ENCODE measurements at places on chromosomes 16 and 17.

GRCh38 chr16:79560318-79560717, 40.2 kb downstream of the MAF start:
- no peak for DNase-seq

- DNase-seq: no peak
These were observed 757 bp downstream of the ORMDL3 start for GRCh38 chr17:39926588-39927100.

DNA sequence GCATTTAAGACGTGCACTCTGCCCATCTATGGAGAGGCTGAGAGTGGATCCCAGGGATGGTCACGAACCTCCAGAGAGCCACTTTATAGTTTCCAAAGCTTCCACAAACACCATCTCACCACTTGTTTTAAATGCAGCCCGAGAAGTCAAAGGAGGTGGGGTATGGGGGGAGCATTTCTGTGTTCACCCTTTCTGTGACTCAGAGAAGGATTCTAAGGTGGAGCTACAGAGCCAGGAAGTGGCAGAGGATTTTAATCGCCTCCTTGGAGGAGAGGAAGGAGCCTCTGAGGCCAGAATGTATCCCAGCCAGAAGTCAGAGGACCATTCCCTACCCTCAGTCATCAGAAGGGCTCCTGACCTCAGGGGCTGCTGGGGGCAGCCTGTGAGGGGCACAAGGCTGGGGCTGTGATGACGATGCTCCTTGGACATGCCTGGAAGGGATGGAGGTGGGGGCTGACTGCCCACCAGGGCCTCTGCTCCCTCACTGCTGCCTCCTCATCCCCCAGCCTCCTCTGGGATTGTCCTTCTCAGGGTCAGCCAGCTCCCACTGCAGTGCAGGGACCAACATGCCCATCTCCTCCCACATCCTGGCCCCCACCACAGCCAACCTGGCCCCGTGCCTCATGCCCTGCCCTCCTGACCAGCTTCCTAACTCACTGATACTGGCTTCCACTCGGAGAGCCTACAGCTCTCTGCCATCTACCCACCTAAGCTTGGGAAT, 2.8 kb downstream of the XYLT2 start:
- DNase-seq: no peak

DNA sequence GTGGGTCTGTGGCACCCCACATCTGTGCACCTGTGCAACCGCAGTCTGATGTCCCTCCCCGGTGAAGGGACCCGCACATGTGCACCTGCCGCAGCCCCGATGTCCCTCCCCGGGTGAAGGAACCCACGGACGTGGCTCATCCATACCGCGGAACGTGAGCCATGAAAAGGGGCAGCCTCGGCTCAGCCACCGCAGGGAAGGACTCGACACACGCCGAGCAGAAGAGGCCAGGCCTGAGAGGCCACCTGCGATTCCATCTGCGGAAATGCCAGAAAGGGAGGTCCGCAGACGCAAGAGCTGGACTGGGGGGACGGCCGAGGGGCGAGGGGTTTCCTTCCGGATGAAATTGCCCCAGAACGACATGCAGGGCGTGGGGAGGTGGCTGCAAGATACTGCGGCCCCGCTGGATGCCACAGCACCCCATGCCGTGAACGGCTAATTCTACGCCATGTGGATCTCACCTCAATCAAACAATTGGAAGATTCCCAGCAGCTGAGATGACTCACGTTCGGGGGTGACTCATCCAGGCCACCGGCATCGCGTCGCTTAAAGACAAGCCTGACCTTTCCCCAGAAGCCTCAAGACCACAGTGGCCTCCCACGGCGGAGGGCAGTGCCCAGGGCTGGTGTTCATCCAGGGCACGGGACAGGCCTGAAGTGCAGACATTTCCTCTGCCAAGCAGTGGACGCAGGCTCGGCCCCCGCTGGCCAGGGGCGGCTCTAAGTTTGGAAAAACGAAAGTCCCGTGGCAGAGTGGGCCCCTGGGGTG, 21.0 kb downstream of the SOX8 start:
- no peak for DNase-seq

GRCh38 chr17:76079956-76080767, 1.2 kb downstream of the ZACN start:
- no peak for DNase-seq

DNA sequence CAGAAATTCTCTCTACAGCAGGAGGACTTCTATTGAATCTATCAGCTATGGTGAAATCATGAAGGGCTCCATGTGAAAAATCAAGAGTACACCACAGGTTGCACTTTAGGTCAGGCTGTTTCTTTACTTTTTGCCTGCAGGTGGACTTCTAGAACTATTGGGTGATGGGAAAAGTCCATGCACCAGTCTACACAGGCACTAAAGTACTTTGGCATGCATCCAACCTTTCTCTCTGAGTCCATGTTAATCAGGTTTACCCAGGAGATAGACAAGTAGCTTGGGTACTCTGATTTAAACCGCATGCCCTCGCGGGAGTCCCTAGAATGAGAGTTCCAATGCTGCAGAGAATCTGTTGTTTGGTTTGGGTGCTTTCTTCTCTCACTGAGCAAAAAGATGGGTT, 9.1 kb upstream of the ANKFN1 start:
- no peak for DNase-seq

- no peak for DNase-seq
These were observed 24.0 kb downstream of the RNF213 start for GRCh38 chr17:80284631-80285030.

- no peak for DNase-seq
These were observed 26.7 kb downstream of the TRIM25 start for GRCh38 chr17:56887105-56887504.

DNA sequence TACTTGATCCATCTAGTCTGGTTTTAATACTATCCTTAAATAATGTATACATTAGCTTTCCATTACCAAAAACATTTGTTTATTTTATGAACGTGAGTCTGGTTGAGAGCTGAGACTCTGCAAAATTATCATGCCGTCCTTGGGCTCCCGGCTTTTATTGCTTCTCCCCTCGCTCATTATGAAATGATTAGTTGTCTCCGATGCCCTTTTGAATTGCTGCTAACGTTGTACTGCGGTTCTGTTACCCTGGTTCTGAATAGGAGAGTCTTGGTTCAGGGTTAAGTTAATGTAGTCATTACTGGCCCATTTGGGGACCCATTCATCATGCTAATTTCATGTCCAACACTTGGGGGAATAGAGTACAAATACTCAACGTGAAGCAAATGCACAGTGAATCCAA, 12.8 kb downstream of the XYLT1 start:
- no peak for DNase-seq

- no peak for DNase-seq
These were observed 611 bp downstream of the SMARCE1 start for GRCh38 chr17:40646791-40647623.

DNA sequence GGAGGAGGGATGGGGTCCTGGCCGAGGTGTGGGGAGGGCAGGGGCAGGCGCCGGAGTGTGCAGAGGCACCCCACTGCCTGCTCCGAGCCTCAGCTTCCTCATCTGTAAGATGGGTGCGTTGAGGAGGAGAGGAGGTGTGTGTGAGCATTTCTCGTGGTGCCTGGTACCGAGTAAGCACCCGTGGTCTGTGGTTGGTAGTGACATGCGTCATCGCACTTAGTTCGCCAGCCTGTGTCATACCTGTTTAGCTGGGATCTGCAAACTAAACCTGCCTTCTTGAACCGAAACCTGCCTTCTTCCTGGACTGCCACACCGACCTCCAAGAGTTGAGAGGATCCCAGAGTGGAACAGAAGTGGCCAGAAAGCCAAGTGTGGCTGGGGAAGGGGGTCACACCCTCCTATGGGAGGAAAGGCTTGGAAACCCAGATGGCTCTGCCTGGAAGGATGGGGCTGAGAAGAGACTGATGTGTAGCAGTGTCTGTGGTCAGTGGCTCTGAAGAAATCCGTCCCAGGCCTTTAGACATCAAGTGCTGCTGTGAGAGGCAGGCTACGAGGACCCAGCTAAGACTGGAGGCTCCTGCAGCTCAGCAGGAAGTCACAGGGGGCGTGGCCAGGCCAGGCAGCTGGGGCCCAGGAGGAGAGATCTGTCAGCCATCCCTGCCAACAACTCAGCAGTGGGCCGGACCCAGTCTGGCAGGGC, 162.6 kb upstream of the PLCG2 start:
- DNase-seq: peak; percentile 65

DNA sequence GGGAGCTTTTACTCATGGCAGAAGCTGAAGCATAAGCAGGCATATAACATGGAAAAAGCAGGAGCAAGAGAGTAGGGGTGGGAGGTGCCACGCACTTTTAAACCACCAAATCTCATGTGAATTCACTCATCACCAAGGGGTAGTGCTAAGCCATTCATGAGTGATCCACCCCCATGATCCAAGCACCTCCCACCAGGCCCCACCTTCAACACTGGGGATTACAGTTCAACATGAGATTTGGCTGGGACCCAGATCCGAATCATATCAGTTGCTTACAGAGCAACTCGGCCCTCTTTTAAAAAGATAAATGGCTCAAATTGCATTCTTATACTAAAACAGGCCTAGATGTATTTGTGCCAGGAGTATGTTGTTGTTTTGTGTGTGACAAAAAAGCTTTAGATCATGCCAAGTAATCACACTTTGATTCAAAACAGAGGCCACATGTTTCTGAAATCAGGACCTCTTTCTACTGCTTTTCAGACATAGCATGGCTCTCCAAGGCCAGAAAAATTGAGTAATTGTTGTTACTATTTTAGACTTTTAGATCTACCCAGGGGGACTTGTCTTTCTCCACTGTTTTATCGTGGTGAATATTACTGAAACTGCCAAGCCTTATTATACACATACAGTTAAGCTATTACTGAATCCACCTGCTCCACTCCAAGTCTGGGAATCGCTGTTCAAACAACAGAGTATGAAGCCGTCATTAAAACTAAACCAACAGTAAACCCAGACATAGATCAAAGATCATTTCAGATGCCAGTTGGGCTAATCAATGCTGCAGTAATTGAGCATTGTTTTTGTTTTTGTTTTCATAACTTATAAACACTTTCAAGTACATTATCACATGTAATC, 163.3 kb downstream of the KCNJ2 start:
- DNase-seq: no peak

DNA sequence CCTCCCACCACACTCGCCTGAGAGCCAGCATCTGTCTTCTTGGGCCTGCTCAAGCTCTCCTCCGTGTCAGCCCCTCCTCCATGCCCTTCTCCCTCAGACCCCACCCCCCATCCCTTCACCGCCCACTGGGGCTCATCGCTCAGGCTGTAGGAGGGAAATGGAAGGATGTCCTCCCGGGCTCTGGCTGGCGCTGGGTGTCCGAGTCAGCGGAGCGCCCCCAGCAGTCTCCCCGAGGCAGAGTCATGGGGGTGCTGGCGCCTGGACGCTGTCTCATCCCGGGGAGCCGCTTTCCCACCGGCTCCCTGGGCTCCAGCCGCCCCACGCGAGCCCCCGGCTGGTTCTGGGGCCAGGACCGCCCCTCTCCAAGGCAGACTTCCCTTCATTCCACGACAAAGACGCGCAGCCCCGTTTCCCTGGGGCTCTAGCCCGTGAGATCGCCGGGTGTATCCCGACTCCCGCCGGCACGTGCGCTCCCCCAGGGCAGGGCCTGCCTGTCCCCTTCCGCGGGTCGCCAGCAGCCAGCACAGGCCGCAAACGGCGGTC, 428 bp upstream of the ANTKMT start:
- no peak for DNase-seq

DNA sequence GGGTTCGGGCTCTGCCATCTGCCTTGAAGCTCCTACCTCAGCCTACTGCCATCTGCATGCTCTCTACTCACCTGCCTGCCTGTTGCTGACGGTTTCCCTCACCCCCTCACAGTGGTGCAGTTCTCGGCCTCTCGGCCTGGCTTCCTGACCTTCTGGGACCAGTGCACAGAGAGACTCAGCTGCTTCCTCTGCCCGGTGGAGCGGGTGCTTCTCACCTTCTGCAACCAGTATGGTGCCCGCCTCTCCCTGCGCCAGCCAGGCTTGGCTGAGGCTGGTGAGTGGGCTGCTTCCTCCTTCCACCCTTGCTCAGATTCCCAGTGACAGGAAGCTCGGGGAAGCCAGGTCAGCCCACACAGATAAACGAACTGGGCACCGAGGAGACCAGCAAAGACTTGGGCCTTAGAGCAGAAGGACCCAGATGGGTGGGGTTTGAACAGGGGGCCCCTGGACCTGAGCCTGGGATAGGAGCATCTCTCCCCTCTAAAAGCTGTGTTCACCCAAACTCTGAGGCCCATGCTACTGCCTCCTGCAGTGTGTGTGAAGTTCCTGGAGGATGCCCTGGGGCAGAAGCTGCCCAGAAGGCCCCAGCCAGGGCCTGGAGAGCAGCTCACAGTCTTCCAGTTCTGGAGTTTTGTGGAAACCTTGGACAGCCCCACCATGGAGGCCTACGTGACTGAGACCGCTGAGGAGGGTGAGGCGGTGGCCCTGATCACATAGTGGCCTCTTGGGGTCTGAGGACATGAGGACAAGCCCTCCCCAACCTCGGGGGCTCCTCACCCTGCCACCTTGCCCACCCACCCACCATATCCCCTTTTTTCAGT, 16.4 kb downstream of the RIPOR1 start:
- no peak for DNase-seq

DNA sequence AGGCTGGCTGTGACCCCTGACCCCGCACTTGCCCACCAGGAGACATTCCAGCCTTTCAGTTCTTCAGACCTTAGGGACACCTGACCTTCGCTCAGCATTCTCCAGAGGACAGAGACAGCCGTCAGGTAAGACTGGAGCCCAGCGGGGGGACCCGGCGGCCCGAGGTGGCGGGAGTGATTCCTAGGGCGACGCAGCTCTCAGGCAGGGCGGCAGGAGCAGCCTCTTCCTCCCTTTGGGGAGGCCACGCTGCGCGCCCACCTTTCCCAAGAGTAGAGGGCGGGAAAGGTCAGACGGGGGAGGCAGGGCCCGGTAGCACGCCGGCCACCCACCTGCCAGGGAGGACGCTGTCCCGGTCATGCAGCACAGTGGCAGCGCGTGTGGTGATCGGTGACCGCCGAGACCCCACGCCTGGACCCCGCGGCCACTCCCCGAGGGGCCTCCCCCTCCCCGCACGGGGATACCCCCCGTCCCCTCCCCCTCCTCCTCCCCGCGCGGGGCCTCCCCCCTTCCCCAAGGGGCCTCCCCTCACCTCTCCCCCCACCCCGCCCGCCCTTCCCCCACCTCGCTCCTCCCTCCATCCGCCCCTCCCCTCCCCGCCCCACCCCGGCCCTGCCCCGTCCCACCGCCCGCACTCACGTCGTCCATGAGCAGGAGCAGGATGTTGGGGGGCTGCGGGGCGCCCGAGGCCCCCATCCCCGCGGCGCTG, 472 bp downstream of the GALNS start:
- DNase-seq: no peak

DNA sequence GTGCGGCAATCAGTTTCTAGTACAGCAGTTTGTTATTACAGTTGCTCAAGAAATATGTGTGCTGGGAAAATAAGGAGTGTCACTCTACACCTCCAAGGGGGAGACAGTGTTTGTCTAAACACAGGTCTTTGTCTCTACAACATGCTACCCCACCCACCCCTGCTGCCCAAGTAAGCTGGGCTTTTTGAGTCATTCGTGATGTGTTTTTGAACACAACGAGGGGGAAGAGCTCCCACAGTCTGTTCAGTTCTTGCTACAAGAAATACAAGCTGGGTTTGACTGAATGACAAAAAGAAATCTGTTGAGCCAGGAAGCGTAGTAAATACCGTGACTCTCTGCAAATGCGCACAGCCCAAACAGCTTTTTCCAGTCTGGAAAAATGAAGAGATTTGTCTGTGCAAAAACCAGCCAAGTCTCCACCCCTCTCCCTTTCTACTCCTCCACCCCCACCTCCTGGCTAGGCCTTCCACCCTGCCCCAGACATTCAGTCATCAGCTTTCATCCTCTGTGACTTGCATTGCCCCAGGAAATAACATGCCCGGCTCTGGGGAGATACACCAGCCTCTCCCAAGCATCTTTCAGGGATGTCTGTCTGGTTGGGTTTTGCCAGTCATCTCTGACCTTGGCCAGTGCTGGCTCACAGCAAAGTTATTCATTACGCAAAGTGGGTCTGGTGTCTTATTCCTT, 25.7 kb downstream of the CHD9 start:
- DNase-seq: no peak

- DNase-seq: no peak
These were observed 18.6 kb downstream of the FLOT2 start for GRCh38 chr17:28878981-28879380.
